ENCODE measurements at places on chromosomes 11 and 22.

- no peak for DNase-seq
Measured at GRCh38 chr22:20191000-20191515, 40.2 kb upstream of the CCDC188 start.

- DNase-seq = no peak
Measured at GRCh38 chr11:113674397-113674685, 31.8 kb downstream of the TMPRSS5 start.

GRCh38 chr22:37601540-37602442 is 6.8 kb upstream of the GGA1 start:
- DNase-seq = no peak

DNA sequence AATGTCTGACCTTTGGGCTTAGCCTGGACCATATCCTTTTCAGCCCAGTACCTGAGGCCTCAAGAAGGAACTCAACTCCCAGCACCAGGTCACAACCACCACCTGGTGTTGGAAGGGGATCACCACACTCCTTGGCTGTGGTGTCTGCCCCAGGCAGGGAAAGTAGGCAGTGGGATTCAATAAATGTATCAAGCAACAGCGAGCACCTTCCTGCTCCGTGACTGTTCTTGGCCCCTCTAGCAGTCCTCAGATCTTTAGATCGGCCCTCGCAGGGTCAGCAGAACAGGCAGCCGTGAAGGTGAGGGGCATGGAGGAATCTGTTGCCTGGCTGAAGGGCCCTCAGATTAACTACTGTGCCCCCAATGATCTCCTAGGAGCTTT is 15.9 kb downstream of the ARFGAP2 start:
- DNase-seq = no peak
